ENCODE measurements at places on chromosomes 11 and 22. TPM values are rescaled to one million over a fixed set of nuclear protein-coding genes. Genes with fewer than 3 reads are reported as not detected.
A peak's percentile ranks its signal among the peaks of the same experiment; 100 is the strongest.

GRCh38 chr11:20238712-20239111 is 78.4 kb upstream of the DBX1 start:
- no peaks in the 10 kb centered on the region for H3K27me3 ChIP-seq
- H3K4me3 ChIP-seq, result no peak overlapping the region
- no peaks in the 10 kb centered on the region for H3K4me1 ChIP-seq

DNA sequence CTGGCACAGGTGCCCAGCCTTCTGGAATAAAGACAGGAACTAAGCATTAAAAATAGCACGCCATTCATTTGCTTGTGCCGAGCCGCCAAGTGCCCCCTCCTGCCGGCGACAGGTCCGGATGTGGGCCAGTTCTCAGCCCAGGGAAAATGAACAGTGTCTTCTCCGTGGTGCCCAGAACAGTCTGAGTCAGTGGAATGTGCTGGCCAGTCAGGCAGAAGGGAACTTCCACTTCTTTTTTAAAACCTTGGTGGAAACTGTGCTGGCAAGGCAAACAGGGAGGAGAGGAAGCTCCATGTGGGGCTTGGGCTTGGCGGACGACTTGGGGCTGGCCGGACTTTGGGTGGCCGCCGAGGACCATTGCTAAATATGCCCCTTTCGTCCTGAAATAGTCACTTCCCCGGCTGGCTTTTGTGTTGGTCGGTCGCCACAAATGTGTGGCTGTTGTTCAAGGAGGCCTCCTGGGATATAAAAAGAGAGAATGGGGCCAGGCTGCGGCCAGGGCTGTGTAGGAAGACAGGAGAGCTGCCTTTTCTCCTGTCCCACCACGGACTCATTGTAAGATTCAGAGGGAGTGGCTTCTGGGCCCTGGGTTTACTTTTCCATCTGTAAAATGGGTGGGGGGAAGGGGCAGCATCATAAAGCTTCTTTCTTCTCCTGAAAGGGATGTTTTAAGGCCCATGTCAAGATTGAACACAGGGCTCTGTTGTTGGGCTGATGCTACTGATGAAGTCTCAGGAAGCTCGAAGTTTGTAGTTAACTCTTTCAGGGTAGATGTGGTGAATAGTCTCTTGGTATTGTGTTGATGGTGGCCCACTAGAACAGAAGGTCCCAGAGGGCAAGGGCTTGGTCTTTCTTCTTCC is 101.0 kb downstream of the PTPRJ start:
- H3K4me3 ChIP-seq, result no peak overlapping the region
- H3K4me1 ChIP-seq, result no peaks in the 10 kb centered on the region
- no peaks in the 10 kb centered on the region for H3K36me3 ChIP-seq
- no peak for DNase-seq

GRCh38 chr11:97739932-97740800 is 1280.6 kb upstream of the CNTN5 start:
- peak overlapping the region; percentile 64 for H3K27ac ChIP-seq
- peak; percentile 52 for DNase-seq
- no peaks in the 10 kb centered on the region for H3K36me3 ChIP-seq
- H3K27me3 ChIP-seq, result no peaks in the 10 kb centered on the region
- peaks cover 9% of the 10 kb centered on the region for H3K4me1 ChIP-seq
- no peak overlapping the region for H3K4me3 ChIP-seq

GRCh38 chr11:57502870-57503269 is 12.6 kb downstream of the SLC43A1 start:
- H3K4me3 ChIP-seq, result no peak overlapping the region
- H3K27me3 ChIP-seq, result no peaks in the 10 kb centered on the region
- peaks cover 16% of the 10 kb centered on the region for H3K4me1 ChIP-seq
- H3K36me3 ChIP-seq, result no peaks in the 10 kb centered on the region
- no peak overlapping the region for H3K27ac ChIP-seq

- H3K4me3 ChIP-seq, result no peak within 1 kb of the TSS
- H3K27ac ChIP-seq, result no peak within 1 kb of the TSS
- no peaks in the 10 kb centered on the region for H3K4me1 ChIP-seq
- DNase-seq, result no peak
- no peaks in the 10 kb centered on the region for H3K27me3 ChIP-seq
- no peaks in the 10 kb centered on the region for H3K36me3 ChIP-seq
Observed at GRCh38 chr11:102874852-102875251, at the start of gene MMP12. Gene MMP12 (minus strand): TSS chr11:102874982. CDS start chr11:102874937, 45 bp downstream.

DNA sequence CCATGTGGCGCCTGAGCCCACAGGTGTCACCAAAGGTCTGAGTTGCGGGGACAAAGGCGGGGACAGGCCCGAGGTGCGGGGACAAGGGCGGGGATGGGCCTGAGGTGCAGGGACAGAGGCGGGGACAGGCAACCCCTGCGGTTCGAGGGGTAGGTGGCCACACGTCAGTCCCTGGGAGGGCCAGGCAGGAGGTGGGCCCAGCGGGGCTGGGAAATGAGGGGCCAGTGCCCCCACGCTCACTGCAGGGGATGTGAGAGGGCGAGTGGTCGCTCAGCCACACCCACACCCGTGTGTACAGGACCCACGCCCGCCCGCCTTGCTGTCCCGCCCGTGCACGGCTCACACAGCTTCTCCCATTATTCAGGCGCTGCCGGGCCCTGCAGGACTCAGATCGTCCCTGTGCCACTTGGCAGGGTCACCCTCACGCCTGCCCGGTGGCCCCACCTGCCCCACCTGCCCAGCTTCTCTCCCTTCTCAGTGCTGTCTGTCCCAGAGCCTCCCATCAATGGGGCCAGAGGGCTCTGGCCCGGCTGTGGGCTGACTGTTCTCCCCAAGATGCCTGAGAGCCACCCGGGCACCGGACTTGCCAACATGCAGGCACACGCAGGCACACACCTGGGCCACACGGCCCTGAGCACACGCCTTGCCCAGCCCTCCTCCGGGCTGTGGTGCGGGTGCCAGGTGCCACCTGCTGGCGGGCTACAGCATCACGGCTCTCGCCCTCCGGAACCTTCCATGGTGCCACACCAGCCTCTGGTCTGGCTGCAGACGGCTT is 14.2 kb upstream of the MUC6 start:
- peak; percentile 69 for DNase-seq
- no peak overlapping the region for H3K4me3 ChIP-seq
- no peaks in the 10 kb centered on the region for H3K36me3 ChIP-seq
- H3K27me3 ChIP-seq, result no peaks in the 10 kb centered on the region

DNA sequence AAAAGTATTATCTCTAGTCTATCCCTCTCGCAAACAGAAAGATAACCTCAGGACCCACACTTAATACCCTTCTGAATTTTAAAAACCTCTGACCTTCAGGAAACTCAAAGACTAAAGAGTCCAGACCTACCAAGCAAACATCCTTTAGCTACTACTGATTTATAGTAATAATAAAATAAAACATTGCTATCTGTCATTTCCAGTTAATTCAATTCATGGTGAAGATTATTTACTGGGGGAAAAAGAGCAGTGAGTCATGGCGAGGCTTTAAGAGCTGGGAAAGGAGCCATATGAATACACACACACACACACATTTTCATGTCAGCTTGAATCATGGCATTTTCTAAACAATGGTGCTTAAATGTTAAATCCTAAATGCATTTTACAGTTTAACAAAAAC is 87.1 kb downstream of the FAM76B start:
- H3K36me3 ChIP-seq, result no peaks in the 10 kb centered on the region
- no peak overlapping the region for H3K27ac ChIP-seq
- DNase-seq, result peak; percentile 41
- H3K4me1 ChIP-seq, result no peaks in the 10 kb centered on the region
- H3K27me3 ChIP-seq, result no peaks in the 10 kb centered on the region

DNA sequence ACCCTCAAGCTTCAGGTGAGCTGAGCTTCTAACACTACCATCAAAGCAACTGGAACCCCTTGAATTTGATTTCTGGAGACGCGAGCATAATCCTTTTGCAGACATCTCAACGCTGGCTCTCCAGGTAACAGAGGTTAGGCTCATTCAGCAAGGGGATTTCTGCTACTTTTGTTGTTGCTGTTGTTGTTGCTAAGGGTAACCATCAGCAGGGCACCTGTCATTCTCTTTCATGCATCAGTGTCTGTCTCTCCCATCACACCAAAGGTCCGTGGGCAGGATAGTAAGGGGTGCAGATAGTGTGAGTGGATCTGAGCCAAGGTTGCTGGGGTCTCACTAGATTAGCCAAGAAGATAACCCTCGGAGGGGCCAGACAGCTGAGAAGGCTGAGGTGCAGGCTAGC is 90.3 kb downstream of the TP53I11 start:
- H3K4me1 ChIP-seq, result peaks cover 14% of the 10 kb centered on the region
- no peak overlapping the region for H3K4me3 ChIP-seq
- no peaks in the 10 kb centered on the region for H3K27me3 ChIP-seq
- H3K27ac ChIP-seq, result no peak overlapping the region
- no peaks in the 10 kb centered on the region for H3K36me3 ChIP-seq

GRCh38 chr11:518463-519202 is 11.6 kb upstream of the RNH1 start:
- no peaks in the 10 kb centered on the region for H3K36me3 ChIP-seq
- H3K4me1 ChIP-seq, result no peaks in the 10 kb centered on the region
- H3K27me3 ChIP-seq, result no peaks in the 10 kb centered on the region

DNA sequence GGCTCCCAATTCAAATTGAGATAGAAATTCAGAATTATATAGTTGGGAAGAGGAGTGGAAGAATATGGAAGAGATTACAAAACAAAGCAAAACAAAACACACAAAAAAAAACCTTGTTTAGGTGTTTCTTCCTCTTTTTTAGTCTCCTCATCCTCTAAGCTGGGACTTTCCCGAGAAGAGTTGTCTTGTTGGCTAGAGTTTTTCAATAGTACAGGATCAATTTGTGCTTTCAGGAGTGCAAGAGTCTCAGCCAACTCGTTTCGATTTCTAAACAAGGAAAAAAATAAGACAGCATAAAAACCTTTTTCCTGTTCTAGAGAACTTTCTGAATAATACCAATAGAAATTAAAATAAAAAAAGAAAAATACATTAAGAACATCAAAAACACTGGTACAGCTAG is 87.8 kb upstream of the CLNS1A start:
- H3K36me3 ChIP-seq, result peaks cover 19% of the 10 kb centered on the region
- H3K27me3 ChIP-seq, result no peaks in the 10 kb centered on the region
- peaks cover 14% of the 10 kb centered on the region for H3K4me1 ChIP-seq

DNA sequence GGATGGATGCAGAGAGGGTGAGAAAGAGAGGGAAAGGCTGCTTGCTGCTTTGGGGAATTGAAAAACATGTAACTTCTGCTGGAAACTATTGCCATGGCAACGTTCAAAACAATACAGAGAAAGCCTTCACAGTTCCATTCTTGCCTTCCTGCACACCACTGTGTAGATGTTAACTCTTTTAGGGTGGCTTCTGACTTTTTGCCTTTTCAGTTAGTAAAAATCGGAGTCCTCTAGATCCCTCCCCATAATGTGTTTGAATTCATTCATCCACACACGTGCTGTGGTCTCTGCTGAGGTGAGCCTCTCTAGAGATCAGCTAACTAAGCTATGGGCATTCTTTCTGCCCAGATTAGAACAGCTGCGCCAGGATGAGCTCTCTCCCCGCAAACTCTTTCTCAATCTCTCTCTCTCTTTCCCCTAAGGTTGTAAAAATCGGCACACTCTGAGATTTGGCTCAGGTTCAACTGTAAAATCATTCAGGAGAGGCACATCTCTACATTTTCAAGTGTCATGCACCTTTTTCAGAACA is 1178.3 kb downstream of the LRRC4C start:
- H3K4me3 ChIP-seq, result no peak overlapping the region
- H3K36me3 ChIP-seq, result no peaks in the 10 kb centered on the region
- no peaks in the 10 kb centered on the region for H3K27me3 ChIP-seq
- peaks cover 27% of the 10 kb centered on the region for H3K4me1 ChIP-seq

DNA sequence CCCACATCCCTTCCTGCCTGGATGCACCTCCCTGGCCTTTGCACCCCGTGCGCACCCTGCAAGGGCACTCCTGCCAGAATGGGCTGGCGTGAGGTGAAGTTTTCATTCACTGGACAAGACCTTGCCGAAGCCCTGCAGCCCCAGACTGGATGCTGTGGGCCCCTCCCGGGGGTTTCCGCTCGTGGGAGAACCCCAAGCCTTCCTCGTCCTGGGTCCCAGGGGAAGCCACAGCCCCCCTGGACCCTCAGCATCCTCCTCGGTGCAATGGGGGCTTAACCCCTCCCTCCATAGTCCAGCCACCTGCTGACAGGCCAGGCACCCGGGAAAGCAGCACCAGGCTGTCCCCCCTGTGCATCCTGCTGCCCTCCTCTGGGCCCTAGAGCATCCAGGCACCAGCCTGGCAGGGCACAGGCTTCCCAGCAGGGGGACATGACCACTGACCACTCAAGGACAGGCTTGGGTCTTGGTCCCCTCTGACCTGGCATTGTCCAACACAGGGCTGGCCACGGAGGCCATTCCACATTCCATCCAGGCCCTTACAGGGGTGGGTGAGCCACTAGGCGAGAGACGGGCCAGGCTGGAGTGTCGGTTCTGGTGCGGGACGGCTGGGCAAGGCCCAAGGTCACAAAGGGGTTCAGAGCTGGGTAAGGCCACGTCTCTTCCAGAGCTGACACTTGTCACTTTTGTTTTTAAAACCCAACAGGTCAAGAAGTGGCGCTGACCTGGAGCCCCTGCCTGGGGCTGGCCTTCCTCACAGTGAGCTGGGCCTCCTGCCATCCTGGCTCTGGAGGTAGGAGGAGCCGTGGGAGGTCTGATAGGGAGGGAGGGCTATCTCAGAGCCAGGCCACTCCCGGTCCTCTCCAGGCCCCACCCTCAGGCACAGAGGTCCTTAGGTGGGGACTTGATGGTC is 41.5 kb upstream of the PPARA start:
- peaks cover 8% of the 10 kb centered on the region for H3K4me1 ChIP-seq
- peak overlapping the region; percentile 42 for H3K27ac ChIP-seq
- H3K36me3 ChIP-seq, result peaks cover 81% of the 10 kb centered on the region
- H3K4me3 ChIP-seq, result no peak overlapping the region
- peak; percentile 56 for DNase-seq

- peaks cover 37% of the 10 kb centered on the region for H3K4me1 ChIP-seq
- H3K27ac ChIP-seq, result peak overlapping the region; percentile 88
- peak overlapping the region; percentile 53 for H3K4me3 ChIP-seq
- peaks cover 2% of the 10 kb centered on the region for H3K36me3 ChIP-seq
Observed at GRCh38 chr22:38317995-38318715, 922 bp upstream of the CSNK1E start.

- no peaks in the 10 kb centered on the region for H3K27me3 ChIP-seq
- H3K4me1 ChIP-seq, result peaks cover 21% of the 10 kb centered on the region
- H3K4me3 ChIP-seq, result no peak overlapping the region
- DNase-seq, result peak; percentile 86
Observed at GRCh38 chr11:104169091-104169490, 5.1 kb upstream of the PDGFD start.

CNGA4 gene
- total RNA-seq, result not detected

KLHL35 gene
- 1.1 TPM for total RNA-seq

RTL10 gene
- 22.7 TPM for total RNA-seq

SREBF2 gene
- total RNA-seq, result 162 TPM

FAM111A gene
- total RNA-seq, result 54.8 TPM
